Dermis blood vessel endothelial cell (primary cell): ENCODE measurements at places on chromosomes 2 and 18. TPM values are rescaled to one million over a fixed set of nuclear protein-coding genes. Genes with fewer than 3 reads are reported as not detected.

DNA sequence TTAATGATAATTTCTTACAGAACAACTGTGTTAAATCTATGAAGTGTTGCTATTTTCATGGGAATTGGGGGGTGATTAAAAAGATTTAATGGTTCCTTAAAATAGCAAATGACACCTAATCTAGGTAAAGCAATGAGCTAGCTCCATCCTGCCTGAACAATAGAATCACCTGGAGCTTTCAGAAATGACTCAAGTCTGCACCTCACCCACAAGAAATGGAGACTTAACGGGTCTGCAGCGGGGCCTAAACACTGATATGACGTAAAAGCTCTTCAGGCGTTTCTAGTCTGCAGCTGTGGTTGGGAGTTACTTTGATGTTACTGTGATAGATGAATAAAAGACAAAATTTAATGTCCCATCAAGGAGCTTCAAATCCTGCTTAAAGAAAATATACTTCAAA is 328.2 kb downstream of the RND3 start:
- no peak for DNase-seq

DNA sequence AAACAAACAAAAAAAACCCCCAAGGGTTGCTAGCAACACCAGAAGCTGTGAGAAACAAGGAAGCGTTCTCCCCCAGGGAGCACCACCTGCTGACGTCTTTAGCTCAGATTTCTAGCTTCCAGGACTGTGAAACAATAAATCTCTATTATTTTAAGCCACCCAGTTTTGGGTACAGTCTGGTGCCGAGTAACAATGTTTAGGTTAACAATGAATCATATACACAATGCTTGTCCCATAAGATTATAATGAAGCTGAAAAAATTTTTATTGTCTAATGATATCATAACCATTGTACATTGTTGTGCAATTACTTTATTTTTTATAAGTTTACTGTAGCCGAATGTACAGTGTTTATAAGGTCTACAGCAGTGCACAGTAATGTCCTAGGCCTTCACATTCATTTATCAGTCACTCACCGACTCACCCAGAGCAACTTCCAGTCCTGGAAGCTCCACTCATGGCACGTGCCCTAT is 72.1 kb upstream of the CAB39 start:
- no peak for DNase-seq

DNA sequence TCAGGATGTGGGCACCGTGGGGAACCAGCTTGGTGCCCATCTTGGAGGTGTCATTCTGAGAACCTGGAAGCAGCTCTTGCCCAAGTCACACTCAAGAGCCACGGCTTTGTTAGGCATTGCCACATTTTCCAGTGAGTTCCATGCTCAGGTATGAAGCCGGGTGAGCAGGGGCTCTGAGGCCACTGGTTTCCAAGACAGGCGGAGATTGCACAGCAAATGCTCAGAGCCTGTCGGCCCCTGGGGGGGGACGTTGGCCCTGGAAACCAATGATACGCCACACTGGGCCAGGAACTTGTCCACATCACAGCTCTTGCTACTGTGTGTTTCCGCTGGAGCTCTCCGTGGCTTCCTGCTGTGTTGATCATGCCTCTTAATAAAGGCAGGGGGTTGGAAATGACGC is 52.5 kb upstream of the SALL3 start:
- DNase-seq, result no peak

DNA sequence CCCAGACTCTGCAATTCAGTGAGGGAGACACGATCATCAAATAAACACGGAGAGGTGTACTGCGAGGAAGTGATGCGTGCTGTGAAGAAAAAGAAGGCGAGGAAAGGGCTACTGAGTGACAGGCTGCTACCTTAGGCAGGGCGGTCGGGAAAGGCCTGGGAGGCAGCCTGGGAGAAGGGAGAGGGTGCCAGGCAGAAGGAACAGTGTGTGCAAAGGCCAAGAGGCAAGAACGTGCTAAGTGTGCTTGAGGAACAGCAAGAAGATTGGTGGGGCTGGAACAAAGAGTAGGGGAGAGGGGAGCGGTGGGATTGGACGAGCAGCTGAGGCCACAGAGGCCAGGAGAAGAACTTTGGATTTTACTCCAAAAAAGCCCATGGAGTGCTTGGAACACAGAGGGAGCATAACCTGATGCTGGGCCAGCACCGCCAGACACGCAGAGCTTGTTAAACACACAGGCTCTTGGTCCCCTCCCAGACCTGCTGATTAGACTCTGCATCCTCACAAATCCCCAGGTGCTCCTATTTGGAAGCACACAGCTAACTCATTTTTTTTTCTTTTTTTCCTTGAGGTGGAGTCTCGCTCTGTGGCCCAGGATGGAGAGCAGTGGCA is 30.4 kb downstream of the SERTAD2 start:
- no peak for DNase-seq

DNA sequence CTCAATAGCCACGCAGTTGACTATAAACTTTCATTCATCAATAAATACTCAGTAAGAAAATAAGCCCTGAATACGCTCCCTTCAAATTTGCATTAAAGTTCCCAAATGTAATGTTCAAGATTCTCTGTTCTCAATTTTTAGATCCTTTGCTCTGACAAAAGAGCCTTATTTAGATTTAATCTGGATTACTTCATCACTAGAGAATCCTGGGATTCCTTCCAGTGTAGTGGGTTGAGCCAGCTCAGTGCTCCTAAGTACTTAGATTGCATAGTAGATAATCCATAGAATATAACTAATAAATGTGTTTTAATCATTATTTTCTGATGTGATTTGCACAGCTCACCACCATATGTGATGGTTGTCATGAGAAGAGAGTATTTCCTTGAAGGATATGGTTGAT is 1286.2 kb downstream of the SUCLG1 start:
- no peak for DNase-seq

GRCh38 chr2:61363580-61363979 is 107.3 kb downstream of the USP34 start:
- no peak for DNase-seq

GRCh38 chr2:38836791-38837190 is 38.9 kb downstream of the DHX57 start:
- no peak for DNase-seq

DNA sequence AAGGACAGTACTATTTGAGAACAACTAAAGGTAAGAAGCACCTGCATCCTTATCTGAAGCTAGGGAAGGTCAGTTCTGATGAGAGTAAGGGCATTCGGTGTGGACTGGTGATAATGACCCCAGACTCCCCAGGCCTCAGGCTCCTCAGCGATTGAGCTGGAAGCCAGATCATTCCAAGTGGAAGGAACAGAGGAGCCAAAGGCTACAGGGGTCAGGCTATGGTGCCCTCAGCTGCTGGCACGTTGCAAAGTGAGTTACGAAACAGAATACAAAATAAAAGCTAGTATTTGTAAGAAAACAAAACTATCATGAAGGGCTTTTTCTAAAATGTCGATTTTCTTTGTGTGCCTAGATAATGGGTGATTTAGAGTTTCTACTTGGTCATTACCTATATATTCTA is 168.5 kb upstream of the LRRTM1 start:
- no peak for DNase-seq

DNA sequence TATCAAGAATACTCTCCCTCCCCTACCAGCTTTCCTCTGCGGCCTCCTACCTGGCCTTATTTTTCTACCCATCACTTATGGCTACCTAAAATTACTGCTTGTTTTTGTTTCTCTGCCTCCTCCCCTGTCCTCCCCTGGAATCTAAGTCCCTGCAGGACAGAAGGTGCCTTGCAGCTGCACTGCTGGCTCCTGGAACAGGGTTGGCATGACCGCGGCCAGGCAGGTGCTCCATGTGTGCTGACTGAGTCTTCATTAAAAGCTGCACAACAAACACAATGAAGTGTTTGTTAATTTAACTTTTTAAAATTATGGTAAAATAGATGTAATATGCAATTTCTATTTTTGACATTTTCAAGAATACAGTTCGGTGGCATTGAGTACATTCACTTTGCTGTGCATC is 171.9 kb upstream of the FHL2 start:
- no peak for DNase-seq

GRCh38 chr2:215887303-215887702 is 126.0 kb downstream of the MREG start:
- DNase-seq, result no peak

DNA sequence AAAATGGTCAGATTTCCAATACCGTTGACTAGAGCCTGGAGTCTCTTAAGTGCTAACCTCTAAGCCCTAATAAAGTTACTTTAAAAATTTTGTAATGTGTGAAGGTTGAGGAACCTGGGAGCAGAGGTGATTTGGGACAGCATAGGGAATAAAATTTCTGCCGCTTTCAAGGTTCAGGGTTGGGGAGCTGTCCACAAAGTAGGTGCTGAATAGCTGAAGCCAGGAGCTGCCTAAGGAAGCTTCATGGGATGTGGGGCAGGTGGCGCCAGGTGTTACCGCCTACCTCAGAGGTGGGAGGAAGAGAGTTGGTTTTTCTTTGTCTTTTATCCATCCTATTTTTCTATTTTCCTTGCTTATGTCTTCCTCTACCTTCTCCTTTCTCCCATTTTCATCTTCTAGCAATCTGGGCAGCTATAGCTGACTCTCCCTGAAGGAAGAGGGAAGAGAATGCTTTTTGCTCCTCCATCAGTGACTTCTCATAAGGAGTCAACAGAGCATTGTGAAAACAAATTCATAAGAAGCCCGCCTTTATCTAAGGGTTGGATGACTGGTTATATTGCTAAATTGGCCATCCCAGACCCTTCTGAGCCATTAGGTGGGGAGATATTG is 178.7 kb downstream of the CLIP4 start:
- DNase-seq, result peak; percentile 59

DNA sequence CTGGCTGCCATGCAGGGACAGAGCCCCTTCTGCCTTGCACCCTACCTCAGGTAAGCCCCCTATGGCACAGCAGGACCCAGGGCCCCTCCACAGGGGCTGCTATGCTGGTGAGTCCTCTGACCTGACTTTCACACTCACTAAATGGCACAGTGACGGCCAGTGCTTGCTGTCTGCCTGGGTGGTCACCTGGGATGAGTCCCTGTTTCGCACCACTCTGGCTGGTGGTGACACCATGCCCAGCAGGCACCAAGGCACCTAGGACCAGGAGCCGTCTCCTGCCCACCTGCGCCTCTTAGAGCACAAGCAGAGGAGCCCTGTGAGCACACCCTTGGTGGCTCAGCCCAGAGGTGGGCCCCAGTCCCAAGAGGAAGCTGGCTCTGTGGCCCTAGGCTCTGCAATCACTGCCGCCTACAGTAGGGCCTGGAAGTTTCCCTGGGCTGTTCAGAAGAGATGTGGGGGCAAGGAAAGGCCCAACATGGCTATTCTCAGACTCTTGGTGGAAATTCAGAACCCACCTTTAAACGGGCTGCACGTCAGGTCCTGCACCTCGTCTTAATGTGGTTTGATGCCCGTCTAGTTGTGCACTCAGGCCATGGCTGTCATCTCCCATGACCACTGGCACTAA is 96.0 kb downstream of the PLB1 start:
- DNase-seq, result no peak

DNA sequence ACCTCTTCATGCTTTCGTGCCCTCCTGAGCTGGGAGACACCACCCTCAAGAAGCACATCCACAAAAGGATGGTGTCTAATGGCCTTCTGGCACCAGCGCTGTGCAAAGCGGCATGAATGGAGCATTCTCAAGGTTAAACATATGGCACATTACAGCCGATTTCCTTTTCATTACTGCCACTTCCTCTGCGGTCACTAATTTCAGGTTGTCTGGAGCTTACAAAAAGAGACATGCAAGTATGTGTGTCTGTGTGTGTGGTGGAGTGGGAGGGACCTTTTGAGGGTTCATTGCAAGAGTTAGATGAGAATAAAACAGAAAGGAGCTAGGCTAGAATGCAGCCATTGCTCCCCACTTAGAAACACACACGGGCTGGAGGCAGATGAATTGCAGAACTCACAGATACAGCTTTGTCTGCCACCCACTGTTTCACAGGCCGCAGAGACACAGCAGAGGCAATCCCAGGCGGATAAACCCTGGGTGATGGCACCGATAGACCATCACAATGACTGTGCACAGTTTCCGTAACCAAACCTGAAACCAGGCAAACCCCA is 76.0 kb downstream of the TGIF1 start:
- peak; percentile 15 for DNase-seq

GRCh38 chr18:12463191-12463590 is 55.5 kb downstream of the PRELID3A start:
- DNase-seq, result peak; percentile 73

DNA sequence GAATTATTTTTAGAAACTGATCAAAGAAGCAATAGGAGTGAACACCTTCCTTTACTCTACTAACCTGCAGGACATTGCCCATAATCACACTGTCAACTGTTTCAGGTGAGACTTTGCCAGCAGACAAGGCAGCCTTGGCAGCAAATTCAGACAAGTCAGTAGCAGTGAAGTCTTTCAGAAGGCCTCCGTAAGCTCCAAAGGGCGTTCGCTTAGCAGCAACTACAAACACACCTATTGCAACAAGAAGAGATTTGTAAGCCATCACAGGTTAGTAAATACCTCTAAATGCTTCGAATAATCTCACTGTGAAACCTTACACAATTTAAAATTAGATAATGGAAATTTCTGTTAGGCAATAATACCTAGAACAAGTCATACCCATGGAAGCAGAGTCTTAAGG is 10.7 kb downstream of the ACAA2 start:
- no peak for DNase-seq

DNA sequence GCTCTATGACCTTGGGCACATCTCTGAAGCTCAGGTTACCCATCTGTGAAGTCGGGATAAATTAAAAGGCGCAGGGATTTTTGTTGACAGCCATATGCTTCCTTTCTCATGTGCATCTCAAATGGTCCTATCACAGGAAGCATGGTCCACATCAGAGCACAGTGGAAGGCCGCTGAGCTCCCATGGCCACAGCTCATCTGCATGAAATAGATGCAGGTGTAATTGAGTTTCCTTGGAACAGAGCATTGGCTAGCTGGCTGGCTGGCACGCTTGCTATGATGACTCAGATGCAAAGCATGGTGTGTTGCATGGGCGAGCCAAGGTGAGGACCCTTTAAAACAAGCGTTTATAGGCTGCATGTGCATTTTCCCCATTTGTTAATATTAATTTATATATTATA is 79.3 kb downstream of the TXNL1 start:
- no peak for DNase-seq

SCN1A gene
- total RNA-seq, result under 0.01 TPM in 1 of 2 replicates, not detected in the other

CAD gene
- total RNA-seq, result 33.5 and 69.8 TPM in 2 replicates

SLC19A3 gene
- total RNA-seq, result 0.14 TPM in 1 of 2 replicates, not detected in the other

BMP10 gene
- not detected in 2 replicates for total RNA-seq

IL1RN gene
- total RNA-seq, result under 0.01 TPM in 1 of 2 replicates, not detected in the other

UGT1A10 gene
- total RNA-seq, result not detected in 2 replicates

RRM2 gene
- total RNA-seq, result 19.9 and 90.8 TPM in 2 replicates

TBR1 gene
- not detected in 2 replicates for total RNA-seq
